Vein endothelial cell (primary cell): ENCODE measurements at places on chromosomes 1 and 21. TPM values are rescaled to one million over a fixed set of nuclear protein-coding genes. Genes with fewer than 3 reads are reported as not detected.

HTR1D gene
- total RNA-seq, result under 0.01 and 0.19 TPM in 2 replicates

POGK gene
- 34.3 and 35.5 TPM in 2 replicates for total RNA-seq

LDLRAD1 gene
- total RNA-seq, result not detected in 2 replicates

AIRE gene
- under 0.01 TPM in 2 replicates for total RNA-seq

SMCP gene
- total RNA-seq, result not detected in 2 replicates

IVL gene
- total RNA-seq, result not detected in 2 replicates

TNNI3K gene
- 0.10 TPM in 1 of 2 replicates, not detected in the other for total RNA-seq

NMNAT2 gene
- 0.57 and 2.3 TPM in 2 replicates for total RNA-seq

COL24A1 gene
- not detected in 2 replicates for total RNA-seq

TNFRSF9 gene
- total RNA-seq, result 0.96 and 1.3 TPM in 2 replicates

RAD54L gene
- total RNA-seq, result 2.0 and 5.3 TPM in 2 replicates

TSPAN2 gene
- 1.5 and 4.2 TPM in 2 replicates for total RNA-seq

RAB7B gene
- 0.10 TPM in 1 of 2 replicates, not detected in the other for total RNA-seq

FCMR gene
- total RNA-seq, result 0.38 TPM in 1 of 2 replicates, not detected in the other

TSPAN1 gene
- not detected in 2 replicates for total RNA-seq

NCMAP gene
- not detected in 2 replicates for total RNA-seq

GSTM1 gene
- 20.6 TPM in 1 of 2 replicates, not detected in the other for total RNA-seq

MIER1 gene
- 33.0 and 39.5 TPM in 2 replicates for total RNA-seq

KCNK2 gene
- under 0.01 and 0.38 TPM in 2 replicates for total RNA-seq

IKBKE gene
- total RNA-seq, result 22.4 and 25.5 TPM in 2 replicates

UBE2U gene
- not detected in 2 replicates for total RNA-seq

DDI2 gene
- 25.2 and 30.3 TPM in 2 replicates for total RNA-seq

CLCA4 gene
- total RNA-seq, result not detected in 2 replicates

LORICRIN gene
- not detected in 2 replicates for total RNA-seq

LAMC2 gene
- total RNA-seq, result 2.3 and 2.8 TPM in 2 replicates

SERPINC1 gene
- total RNA-seq, result 0.38 TPM in 1 of 2 replicates, not detected in the other

LRRC8C gene
- 38.9 and 47.5 TPM in 2 replicates for total RNA-seq

CFHR2 gene
- not detected in 2 replicates for total RNA-seq

PER3 gene
- 3.2 and 5.2 TPM in 2 replicates for total RNA-seq

SDHC gene
- total RNA-seq, result 26.1 and 65.9 TPM in 2 replicates

SORT1 gene
- 7.6 and 9.1 TPM in 2 replicates for total RNA-seq

DRAXIN gene
- 0.33 and 0.96 TPM in 2 replicates for total RNA-seq

LCE3A gene
- total RNA-seq, result not detected in 2 replicates

KRTAP13-2 gene
- total RNA-seq, result not detected in 2 replicates

TRIM45 gene
- 0.98 and 1.4 TPM in 2 replicates for total RNA-seq

RER1 gene
- total RNA-seq, result 54.2 and 93.9 TPM in 2 replicates

ASCL5 gene
- not detected in 2 replicates for total RNA-seq

BCAN gene
- 0.10 TPM in 1 of 2 replicates, not detected in the other for total RNA-seq

FCRL1 gene
- not detected in 2 replicates for total RNA-seq

PCP4 gene
- not detected in 2 replicates for total RNA-seq

VHLL gene
- total RNA-seq, result 0.33 TPM in 1 of 2 replicates, not detected in the other

RNF187 gene
- total RNA-seq, result 42.5 and 46.7 TPM in 2 replicates

RIPK4 gene
- total RNA-seq, result under 0.01 and 0.33 TPM in 2 replicates

RIIAD1 gene
- not detected in 2 replicates for total RNA-seq

ISG15 gene
- 64.7 and 72.8 TPM in 2 replicates for total RNA-seq

BTF3L4 gene
- 58.5 and 71.2 TPM in 2 replicates for total RNA-seq

KCNE2 gene
- not detected in 2 replicates for total RNA-seq

LCE1B gene
- not detected in 2 replicates for total RNA-seq

TLCD4 gene
- under 0.01 and 0.19 TPM in 2 replicates for total RNA-seq

HP1BP3 gene
- 244 and 251 TPM in 2 replicates for total RNA-seq

ZNF692 gene
- total RNA-seq, result 14.2 and 14.4 TPM in 2 replicates

FCAMR gene
- not detected in 2 replicates for total RNA-seq
